D721Med (cell line): ENCODE measurements at places on chromosomes 6 and 20.

GRCh38 chr6:141541581-141542324 is 591.0 kb upstream of the GJE1 start:
- no peak for DNase-seq

GRCh38 chr6:32825966-32826365 is 9.2 kb upstream of the HLA-DOB start:
- DNase-seq: no peak

GRCh38 chr6:21912151-21912832 is 318.7 kb downstream of the SOX4 start:
- no peak for DNase-seq

GRCh38 chr20:38270869-38271605 is 10.5 kb upstream of the KIAA1755 start:
- DNase-seq: no peak

DNA sequence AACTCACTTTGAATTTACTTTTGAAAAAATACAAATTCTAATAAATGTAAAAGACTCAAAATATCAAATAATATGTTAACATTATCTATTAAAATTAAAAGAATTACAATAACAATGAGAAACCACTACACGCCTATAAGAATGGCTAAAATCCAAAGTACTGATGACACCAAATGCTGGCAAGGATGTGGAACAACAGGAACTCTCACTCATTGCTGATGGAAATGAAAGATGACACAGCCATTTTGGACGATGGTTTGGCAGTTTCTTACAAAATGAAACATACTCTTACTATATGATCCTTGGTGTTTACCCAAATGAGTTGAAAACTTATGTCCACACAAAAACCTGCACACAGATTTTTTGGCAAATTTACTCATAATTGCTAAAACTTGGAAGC is 15.6 kb upstream of the STX11 start:
- no peak for DNase-seq

GRCh38 chr6:22239261-22239921 is 57.4 kb downstream of the PRL start:
- no peak for DNase-seq

- DNase-seq: no peak
These were observed 4.6 kb downstream of the SMIM29 start for GRCh38 chr6:34243901-34244884.

- no peak for DNase-seq
These were observed 1224.0 kb upstream of the ADGRB3 start for GRCh38 chr6:67411036-67411435.

DNA sequence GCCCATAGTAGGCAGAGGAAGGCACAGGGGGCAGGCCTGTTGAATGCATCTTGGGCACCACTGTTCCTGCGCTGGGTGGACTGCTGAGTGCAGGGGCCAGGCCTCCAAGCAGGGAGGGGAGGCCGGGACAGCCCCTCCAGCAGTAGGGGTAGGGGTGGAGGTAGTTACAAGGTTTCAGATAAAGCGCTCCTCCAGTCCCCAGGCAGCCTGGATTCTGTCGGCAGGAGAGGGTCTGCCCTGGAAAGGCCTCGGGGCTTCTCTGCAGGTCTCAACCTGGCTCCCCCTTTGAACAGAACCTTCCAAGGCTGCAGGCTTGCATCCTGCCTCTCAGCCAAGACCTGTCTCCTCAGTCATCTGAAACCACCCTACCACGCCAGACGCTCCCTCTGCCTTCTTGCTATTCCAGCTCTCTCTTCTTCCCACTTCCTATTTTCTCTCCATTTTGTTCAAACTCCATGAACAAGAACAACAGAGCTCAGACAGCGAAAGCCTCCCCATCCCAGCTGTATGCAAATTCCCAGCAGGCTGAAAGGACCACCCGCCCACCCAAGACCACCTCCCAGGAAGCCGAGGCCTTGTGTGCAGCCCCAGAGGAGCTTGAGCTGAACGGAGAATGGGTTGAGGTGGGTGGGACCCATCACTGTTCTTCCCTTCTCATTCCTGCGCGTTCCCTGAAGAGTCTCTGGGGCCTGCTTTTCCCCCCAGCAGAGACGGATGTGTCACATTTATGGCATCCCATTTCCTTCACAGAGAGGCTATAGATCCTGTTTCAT is 1.4 kb downstream of the MLN start:
- no peak for DNase-seq

- no peak for DNase-seq
These were observed 70.9 kb downstream of the MYO6 start for GRCh38 chr6:75819776-75820487.

- DNase-seq: no peak
These were observed 316.1 kb upstream of the PRDM1 start for GRCh38 chr6:105769987-105770386.

- DNase-seq: no peak
These were observed 71.2 kb upstream of the PRDM1 start for GRCh38 chr6:106014955-106015354.

GRCh38 chr6:79180052-79180451 is 54.4 kb downstream of the HMGN3 start:
- DNase-seq: no peak

- no peak for DNase-seq
These were observed 94.5 kb upstream of the PTPN1 start for GRCh38 chr20:50415516-50416268.

- no peak for DNase-seq
These were observed 337.6 kb downstream of the CDC5L start for GRCh38 chr6:44725070-44725469.

DNA sequence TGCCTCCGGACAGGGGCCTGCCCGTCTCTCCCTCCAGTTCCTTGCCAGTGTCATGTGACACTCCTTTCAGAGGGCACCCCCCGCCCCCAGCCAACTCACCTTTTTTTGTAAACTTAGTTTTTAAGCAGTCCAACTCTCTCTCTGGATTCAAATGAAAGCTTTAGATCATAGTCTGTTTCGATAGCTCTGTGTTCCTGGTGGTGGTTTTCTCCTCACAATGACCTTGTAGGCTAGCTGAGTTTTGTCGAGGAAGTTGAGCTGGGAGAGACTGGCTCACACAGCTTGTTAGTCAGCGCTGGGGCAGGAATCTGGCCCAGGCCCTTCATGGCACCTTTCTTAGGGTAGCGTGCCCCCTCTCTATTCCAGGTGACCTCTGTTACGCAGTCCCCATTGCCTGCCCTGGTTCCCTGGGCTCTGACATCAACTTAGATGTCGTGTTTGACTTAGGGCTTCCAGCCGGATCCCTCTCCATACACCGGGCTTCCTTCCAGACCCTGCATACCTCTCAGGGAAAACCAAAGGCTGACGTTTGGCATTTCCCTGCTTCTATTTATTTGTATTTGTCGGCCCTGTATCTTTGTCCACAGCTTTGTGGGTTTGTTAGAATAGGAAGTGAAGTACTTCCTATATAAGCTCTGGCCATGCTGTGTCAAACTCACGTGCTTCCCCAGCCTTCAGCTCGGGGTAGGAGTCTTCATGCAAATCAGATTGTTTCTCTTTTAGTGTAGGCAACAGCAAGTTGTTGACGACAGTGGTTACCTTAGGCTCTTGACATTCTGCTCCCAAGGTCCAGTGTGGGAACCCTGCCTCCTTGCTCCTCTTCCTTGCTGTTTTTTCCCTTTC is 12.7 kb downstream of the IGF2R start:
- no peak for DNase-seq

DNA sequence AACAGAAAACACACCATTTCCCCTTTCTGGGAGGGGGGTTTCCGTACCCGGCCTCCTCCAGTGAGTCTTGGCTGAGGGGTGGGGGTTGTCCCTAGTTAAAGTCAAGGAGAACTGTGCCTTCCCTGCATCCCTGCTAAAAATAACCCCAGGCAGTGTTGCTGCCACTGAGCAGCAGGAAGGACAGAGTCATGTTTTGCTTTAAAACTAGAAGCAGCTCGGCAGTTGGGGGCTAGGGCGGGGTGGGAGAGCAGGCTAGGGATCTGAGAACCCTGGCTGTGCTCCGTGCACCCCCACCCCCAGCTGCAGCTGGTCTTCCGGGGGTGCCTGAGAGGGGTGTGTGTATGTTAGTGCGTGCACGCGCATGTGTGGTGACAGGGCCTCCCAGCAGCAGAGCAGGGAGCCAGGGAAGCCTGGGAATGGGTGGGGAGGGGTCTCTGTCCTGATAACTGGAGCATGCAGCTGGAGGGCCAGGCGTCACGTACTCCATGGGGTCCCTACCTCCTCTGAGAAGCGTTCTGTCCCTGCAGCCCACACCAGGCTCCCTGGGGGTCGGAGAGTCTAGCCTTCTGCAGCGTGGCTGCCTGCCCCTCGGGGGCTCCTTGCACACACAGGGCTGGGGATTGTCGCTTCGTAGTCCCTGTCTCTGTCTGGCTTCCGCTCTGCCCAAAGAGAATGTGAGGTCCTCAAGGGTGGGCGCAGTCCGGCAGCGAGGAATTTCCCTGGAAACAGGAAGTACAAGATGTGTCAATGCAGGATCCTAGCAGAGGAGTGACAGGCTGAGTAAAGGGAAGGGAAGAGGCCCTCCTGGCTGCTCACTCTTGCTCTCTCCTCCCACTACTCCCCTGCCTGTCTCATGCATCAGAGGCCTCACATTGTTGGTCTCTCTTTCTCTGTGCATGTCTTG is 16.8 kb upstream of the ARMC12 start:
- no peak for DNase-seq

DNA sequence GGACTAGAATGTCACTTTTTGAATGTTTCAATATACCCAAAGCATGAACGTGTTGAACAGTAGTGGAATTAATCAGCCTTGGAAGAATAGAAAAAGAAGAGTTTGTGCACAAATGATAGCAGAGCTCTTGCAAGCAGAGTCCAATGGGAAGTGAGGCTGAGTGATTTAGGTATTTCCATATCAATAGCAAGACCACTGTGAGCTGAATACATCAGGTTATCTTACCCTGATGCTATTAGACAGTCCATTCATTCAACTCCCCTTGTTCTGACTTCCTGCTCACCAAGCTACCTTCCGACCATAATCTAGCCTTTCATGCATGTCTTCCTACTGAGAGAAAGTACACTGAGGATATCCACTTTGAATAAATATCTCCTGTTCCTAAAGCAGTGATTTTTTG is 349.2 kb upstream of the RNF217 start:
- DNase-seq: no peak

DNA sequence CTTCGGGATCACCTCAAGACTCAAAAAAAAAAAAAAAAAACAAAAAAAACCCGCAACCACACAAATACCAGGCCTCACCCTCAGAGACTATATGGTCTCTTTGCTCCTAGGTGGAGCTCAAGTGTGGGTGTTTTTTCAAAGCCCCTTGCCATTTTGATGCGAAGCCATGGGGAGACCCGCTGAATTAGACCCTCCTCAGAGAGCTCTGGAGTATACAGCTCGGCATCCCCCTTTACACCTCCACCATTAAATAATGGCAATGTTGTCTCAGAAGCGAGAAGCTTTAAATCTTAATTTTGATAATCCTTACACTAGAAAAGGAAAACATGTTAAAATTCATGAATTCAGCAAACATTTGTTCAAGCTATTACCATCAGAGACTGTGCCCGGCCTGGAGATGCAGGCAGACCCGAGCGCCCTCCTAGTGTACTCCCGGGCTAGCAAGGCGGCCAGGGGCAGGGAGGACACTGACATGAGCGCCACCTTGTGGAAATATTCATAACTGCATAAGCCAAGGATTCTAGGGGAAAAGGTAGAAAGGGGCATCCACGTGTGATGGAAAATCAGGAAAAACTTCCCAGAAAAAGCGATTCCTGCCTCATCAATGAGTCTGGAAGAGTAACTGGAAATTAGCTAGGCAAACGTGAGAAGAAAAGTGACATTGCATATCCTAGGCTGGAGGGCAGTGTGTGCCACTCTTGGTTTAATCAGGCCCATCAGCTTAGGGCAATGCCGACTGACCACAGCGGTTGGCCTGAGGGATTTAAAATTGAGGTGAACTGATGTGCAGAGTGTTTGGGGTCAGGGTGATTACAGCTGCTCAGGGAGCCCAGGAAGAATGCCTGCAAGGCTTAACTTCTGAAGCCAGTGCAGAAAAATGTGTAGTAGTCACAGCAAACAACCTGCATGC is 72.5 kb downstream of the B3GAT2 start:
- peak; percentile 51 for DNase-seq

DNA sequence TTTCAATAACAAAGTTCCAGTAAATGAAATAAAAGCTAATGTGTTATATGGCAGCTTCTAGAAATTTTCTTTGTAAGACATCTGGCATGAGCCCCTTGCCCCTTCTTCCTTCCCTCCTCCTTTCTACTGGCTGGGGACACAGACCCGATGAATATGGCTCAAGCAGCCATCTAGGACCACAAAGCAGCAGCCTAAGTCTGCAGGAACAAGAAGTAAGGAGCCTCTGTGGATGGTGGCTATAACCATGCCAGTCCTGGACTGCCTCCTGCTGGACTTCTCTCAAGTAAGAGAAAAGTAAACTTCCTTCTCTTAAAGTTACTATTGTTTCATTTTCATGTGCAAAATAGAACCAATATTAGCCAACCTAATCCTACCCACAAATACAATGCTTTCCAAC is 114.9 kb upstream of the DST start:
- DNase-seq: no peak
